AG04450 (cell line): ENCODE measurements at places on chromosomes 2 and 18.
A peak's percentile ranks its signal among the peaks of the same experiment; 100 is the strongest.

GRCh38 chr2:188292348-188293239 is 920 bp downstream of the GULP1 start:
- peak; percentile 68 for DNase-seq

DNA sequence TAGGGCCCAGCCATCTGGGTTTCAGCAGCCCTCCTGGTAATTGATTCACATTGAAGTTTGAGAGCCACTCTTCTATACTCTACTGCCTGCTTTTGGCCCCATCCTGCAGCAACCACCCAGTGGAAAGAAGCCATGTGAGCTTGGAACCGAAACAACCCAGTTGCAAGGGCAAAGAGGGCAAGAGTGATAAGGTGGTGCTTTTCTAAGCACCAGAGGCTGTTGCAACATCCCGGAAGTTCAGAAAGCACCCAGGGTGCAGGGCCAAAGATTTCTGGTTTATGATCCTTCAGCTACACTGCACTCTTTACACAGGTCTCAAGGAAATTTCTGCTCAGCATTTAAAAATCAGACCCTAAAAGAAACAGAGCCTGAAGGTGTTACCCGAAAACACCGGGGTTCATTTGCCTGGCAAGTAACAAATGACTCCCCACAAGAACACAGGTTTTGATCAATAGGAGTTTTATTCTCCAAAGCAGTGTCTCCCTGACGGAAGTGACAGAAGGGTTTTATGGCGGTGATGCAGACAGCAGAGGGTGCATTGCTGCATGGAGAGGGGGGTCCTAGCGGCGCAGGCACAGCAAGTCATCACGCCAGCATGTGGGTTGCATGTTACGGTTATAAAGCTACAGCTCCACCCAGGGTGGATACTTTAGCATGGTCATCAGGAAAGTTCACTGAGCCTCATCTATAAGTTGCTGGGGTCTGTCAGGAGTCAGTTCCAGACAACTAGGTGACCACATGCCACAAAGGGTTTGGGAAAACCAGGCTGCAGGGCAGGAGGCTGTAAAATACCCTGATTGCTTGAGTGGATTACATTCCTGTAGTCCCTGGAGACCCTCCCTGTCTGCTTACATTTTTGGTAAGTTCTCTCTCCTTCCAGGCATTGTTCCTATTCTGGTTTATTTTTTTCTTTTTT is 28.8 kb upstream of the TMEM37 start:
- DNase-seq: no peak

DNA sequence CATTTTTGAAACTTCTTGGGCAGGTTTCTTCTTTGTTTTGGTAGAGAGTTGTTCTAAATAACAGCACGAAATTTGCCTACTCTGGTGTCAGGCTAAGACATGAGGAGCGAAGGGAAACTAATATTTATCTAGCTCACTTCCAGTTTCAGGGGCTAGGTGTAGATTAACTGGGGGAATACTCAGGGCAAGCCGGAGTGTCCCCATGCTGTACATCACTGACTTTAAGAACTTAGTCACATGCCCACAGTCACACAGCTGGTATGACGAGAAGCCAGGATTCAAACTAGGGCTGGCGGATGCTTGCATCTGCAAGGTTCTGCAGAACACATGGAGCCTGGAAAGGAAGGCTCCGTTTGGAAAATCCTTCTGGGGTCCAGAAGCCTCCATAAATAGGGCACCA is 133.3 kb downstream of the ALPK2 start:
- DNase-seq: no peak

- no peak for DNase-seq
Measured at GRCh38 chr2:17476064-17476463, 42.2 kb downstream of the RAD51AP2 start.

GRCh38 chr18:48649231-48649630 is 110.4 kb downstream of the CTIF start:
- DNase-seq: no peak

GRCh38 chr2:95270541-95271081 is 3.6 kb upstream of the PROM2 start:
- DNase-seq: no peak

GRCh38 chr2:176854062-176854461 is 358.5 kb upstream of the HNRNPA3 start:
- DNase-seq: no peak

DNA sequence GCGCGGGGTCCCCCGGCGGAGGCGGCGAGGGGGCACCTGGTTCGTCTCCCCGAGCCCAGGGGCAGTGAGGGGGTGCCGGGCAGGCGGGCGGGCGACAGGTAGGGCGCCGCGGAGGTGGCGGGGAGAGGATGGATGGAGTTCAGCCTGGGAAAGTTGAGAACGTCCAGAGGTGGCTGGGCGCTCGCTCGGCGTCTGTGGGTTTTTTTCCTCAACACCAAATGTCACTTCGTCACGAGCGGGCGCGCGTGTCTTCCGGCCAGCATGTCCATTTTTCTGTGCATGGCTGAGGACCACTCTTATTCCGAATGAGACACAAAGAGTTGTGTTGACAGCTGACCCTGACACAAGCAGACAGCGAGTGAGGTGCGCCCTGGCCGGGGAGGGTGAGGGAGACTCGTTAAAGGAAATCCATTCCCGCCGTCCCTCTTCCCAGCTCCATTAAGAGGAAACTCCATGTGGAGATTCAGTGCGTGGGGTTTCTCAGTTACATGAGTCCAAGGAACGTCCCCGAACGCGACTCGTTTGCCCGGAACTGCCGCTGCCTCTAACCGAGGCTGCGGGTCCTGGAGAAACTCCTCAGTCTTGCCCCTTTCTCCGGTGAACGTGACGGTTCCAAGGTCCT is 859 bp downstream of the GREB1L start:
- no peak for DNase-seq

DNA sequence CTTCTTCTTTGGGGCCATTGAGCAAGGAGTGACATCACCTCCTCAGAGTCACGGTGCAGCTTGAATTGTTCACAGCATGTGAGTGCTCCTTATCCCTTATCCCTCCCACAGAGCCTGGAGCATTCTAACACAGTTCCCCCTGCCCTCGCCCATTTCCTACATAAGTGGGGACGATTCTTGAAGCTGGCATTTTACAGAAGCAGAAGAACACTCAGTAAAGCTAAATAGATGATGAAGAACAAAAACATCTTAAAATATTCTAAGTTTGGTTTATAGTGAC is 135.8 kb upstream of the APCDD1 start:
- no peak for DNase-seq

DNA sequence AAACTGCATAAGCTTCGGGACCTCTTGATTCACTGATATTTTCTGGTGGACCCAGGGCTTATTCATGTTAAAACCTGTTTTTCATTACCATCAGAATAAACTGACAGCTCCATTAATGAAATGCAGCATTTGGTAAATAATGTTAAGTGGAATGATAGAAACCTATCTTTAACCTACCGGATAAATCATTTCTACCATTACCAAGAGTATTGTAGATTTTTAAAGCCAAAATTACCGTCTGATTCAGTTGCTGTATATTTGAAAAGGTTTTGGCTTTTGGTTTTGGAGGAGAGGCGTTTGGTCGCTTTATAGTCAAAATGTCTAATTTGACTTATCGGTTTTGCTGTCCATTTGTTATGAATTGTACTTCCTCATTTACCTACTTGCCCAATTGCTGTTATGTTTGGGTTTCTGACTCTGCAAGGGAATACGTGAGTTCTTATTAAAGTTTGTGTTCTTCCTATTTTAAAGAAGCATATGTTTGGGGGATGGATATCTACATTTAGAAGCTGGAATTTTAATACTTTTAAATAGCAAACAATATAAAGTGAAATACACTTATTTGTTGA is 1.0 kb upstream of the CUL3 start:
- no peak for DNase-seq

- DNase-seq: no peak
Measured at GRCh38 chr2:187177253-187177652, 270.8 kb downstream of the CALCRL start.

- DNase-seq: no peak
Measured at GRCh38 chr2:120344214-120344975, 1.5 kb upstream of the INHBB start.

GRCh38 chr2:10043256-10043905 is at the start of gene KLF11:
Gene KLF11 (plus strand): TSS chr2:10043550. CDS start chr2:10043717, 167 bp downstream.
- DNase-seq: no peak

DNA sequence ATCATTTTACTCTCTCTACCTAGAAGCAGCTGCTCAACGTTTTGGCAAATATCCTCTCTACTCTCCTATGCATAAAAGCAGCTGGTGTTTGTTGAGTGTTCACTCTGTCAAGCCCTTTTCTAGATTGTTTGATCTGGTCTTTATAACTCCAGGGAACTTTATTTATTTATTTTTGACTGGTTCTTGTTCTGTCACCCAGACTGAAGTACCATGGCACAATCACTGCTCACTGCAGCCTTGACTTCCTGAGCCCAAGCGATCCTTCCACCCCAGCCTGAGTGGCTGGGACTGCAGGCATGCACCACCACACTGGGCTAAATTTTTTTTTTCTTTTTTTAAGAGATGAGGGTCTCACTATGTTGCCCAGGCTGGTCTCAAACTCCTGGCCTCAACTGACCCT is 12.7 kb downstream of the CATIP start:
- DNase-seq: no peak

GRCh38 chr2:240635121-240635997 is 10.1 kb downstream of the GPR35 start:
- DNase-seq: no peak

DNA sequence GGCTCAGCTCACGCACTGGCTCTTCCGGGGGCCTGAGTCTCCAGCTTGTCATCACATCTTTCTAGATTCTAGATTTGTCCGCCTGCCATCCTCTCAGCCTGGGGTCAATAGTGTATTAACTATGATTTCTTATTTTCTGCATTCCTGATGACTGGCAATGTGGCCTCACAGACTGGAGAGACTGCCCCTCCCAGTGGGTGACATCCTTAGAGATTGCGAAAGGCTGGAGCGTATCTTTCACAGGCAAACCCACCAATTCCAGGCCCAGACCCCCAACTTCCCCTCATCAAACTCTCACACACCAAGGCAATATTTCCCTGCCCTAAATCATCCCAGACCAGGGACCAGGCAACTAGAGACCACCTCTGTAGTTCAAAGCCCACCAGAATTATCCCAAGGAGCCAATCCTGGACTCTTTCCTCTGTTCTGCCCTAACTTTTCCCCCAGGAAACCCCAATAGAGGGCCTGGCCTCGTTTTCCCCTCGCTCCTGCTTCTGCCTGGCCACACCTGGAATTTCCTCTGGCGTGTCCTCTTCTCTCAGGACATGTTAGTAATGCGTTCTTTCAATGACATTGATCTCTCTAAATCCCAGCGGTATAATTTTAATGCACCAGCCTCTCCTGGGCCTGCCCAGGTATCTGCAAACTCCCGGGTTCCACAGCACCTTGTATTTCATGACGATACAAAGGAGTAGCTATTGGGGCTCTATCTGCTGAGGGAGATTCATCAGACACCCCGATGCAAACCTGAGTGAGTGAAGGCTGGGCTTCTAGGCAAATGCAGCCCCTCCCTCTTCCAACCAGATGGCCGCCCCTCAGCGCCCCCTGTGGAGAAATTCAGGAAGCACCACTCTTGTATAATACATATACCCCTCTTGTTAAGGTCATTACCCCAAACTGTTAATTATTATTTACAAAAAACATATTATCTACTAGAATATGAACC is 2.4 kb upstream of the KCNF1 start:
- DNase-seq: no peak

DNA sequence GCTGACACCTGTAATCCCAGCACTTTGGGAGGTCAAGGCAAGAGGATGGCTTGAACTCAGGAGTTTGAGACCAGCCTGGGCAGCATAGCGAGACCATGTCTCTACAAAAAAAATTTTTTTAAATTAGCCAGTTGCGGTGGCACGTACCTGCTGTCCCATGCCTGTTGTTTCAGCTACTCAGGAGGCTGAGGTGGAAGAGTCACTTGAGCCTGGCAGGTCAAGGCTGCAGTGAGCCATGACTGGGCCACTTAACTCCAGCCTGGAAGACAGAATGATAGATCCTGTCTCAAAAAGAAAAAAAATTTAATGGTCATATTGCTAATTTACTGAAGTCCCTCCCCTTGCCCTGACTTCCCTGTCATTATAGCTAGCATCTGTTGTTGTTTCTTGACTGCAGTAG is 112.6 kb downstream of the ARHGAP28 start:
- no peak for DNase-seq

GRCh38 chr18:49476664-49477411 is 10.2 kb downstream of the C18orf32 start:
- DNase-seq: peak; percentile 34

DNA sequence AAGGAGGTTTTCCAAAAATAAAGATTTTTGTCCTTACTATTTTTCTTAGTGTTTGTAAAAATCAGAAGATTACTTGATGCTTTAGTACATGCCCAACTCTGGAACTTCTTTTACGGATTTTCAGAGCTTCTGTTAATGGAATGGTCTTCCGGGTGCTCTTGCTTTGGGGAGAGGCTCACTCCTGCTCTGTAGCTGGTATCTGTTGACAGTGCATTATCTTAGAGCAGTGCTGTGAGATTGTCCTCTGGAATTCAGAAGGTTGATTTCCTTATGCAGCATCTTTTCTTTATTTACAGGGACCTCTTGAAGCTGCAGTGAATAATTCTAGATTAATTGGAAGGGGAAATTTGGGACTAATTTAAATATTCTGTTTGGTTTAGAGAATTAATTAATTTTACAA is 4.6 kb downstream of the MAPRE2 start:
- DNase-seq: no peak

- no peak for DNase-seq
Measured at GRCh38 chr2:200051611-200051945, 96.2 kb downstream of the MAIP1 start.

- DNase-seq: no peak
Measured at GRCh38 chr2:75321599-75321922, 122.2 kb upstream of the TACR1 start.

- no peak for DNase-seq
Measured at GRCh38 chr2:19349911-19350677, 8.3 kb downstream of the OSR1 start.

DNA sequence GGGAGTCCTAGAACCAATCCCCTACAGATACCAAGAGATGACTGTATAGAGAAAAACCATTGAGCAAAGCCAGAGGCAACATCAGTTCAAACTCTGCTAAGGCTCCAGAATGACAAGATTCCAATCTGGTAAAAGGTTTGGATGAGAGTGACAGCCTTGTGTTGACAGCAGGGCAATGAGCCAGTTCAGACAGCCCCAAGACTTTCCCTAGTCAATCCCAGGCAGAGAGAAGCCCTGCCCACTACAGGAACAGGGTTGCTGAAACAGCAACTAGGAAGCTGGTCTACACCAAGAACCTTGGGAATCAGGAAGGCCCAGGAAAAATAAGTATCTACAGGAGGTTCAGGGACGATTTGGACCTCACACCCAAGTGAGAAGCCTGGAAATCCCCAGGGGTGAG is 3.3 kb downstream of the PSTPIP2 start:
- DNase-seq: no peak

- DNase-seq: no peak
Measured at GRCh38 chr2:149167941-149168340, 129.4 kb downstream of the LYPD6B start.

- DNase-seq: no peak
Measured at GRCh38 chr2:61714210-61714609, 139.7 kb downstream of the FAM161A start.
